ENCODE measurements at places on chromosomes 1 and 21.

GRCh38 chr1:236166041-236166440, 23.7 kb downstream of the GPR137B start:
- DNase-seq, result no peak

- DNase-seq, result no peak
Measured at GRCh38 chr1:32044234-32044633, 28.5 kb upstream of the TMEM39B start.

- DNase-seq, result no peak
Measured at GRCh38 chr1:119882132-119883049, 13.9 kb downstream of the ADAM30 start.

- DNase-seq, result peak; percentile 36
Measured at GRCh38 chr1:39196244-39197215, 8.0 kb upstream of the MACF1 start.

DNA sequence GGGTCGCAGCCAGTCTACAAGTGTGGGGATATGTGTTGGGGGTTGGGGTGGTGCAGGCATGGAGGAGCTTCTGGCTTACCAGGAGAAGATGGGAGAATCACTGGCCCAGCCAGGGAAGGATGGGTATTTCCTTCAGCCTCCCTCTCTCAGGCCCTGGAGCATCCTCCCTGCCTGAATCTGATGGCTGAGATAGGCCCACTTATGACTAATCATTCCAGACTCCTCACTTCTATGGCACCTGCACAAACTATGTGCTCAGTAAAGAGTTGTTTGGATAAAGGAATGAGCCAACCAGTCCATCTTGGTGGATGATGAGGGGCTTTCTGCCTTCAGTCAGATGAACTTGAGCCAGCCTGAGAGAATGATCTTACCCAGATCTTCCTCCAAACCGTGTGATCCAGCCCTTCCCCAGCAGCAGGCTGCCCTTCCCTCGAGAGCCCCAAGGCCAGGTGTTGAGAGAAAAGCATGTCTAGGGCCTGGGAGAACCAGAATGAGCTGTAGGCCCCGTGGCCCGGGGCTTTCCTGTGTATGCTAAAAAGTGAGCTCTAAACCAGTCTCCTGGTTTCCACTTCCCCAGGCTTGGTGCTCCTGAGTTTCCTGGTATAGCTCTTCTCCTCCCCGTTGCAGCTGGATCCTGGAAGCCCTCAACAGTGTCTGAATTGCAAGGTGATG, 1.3 kb downstream of the GPA33 start:
- DNase-seq, result no peak

DNA sequence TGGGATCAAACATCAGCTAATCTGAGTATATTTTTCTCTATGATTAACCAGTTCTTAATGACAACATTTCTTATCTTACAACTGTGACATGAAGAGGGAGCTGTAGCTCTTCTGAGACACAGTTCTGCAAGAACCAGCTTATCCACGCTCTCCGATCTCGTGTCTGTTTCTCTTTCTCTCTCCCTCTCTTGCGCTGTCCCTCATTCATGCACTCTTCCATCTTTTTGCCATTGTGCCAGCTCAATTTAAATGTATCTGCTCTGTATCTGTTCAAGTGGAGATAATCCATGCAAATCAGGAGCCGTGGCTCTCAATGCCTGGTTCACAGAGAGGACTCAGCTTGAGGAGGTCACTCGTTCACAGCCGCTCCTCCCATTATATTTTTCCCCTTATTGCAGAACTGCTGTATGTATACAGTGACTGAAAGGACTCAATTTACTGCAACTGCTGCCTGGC, 494.7 kb upstream of the ADGRL2 start:
- DNase-seq, result no peak

GRCh38 chr21:14084068-14084501, 126.7 kb downstream of the LIPI start:
- no peak for DNase-seq

DNA sequence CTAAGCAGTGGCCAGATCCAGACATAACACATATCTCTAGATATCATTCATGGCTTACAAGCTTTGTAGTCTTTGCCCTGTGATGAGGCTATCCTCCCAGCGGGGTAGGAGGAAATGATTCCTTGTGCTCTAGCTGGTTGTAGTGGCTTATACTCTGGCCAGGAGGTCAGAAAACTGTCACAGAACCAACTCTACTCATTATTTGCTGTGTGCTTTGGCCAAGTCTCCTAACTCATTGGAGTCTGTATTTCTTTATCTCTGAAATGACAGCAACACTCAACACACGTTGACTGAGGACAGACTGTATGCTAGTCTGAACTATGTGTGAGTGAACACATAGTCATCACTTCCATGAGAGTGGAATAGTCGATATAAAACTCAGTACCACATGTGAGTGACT, 116.7 kb upstream of the F3 start:
- no peak for DNase-seq

Measured in stimulated activated CD4-positive, alpha-beta T cell treated with anti-CD3 and anti-CD28 coated beads, TNF-alpha, amount 100 ng/mL, for 24 hours (primary cell).